ENCODE measurements at places on chromosomes 6 and 20.

DNA sequence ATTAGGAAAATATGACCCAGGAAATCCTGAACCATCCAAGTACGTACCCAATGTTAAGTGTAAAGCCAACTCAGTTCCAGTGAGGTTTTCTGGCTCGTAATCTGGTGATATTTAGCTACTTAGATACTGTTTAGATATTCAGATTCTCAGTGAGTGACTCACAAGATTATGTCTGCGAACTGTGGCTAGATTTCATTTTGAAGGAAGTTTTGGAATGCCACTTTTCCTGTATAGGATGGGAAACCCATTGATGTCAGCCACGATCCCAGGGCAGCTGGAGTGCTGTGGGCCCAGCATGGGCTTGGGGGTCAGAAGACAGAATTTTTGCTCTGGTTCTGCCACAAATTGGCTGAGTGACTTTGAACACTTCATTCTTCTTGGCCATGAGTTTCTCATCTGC, 76.3 kb downstream of the TMEM170B start:
- DNase-seq, result no peak

DNA sequence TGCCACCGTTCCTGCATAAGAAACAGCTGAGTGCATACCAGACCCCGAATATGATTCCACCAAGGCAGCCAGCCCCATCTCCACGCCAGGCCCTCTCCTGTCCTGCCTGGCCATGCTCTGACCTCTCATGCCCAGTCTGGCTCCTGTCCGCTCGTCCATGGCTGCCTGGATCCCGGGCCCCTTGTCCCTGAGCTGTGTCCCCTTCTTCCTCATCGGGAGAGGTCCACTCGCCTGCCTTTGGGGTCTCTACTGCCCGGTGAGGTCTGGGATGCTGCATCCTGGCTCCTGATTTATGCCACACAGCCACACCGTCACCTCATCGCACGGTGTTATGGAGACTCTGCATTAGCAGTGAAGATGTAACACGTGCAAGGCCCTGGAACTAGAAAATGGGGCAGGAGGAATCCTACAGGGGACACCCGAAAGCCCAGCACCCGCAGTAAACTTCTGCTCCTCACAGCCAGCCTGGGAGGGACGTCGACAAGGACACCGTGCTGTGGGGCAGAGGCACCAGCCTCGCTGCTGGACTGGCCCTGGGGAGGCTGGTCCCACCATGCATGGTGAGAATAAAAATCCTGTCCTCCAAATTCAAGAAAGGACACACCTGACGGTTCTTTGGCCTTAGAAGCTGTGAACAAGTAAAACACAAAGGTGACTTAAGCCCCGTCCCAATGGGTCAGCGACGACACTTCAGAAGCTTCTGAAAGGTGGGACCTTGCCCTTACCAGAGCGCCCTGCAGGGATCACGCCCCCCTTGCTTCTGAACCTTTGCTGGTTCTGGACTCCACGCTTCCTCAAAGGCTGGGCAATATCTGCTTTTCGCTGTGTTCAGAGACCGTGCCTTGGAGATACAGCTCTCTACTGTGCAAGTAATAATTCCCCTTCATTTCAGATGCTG, 103.0 kb downstream of the DLL1 start:
- no peak for DNase-seq

DNA sequence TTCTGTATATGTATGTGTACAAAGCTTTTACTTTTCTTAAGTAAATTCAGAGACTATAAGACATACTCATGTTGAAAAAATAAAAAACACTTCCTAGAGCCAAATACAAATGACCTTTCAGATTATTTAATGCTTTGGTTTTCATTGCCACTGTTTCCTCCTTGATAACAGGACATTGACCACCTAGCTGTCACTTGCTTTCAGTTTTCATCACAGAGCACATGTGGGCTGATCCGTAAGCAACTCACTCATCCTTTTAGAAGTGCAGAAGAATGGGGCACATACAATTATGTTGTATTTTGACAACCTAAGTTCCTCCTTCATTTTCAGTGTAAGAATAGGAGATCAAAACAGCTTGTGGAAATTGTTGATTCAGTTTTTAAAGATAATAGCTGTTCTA, 6.2 kb downstream of the ZBTB2 start:
- no peak for DNase-seq

DNA sequence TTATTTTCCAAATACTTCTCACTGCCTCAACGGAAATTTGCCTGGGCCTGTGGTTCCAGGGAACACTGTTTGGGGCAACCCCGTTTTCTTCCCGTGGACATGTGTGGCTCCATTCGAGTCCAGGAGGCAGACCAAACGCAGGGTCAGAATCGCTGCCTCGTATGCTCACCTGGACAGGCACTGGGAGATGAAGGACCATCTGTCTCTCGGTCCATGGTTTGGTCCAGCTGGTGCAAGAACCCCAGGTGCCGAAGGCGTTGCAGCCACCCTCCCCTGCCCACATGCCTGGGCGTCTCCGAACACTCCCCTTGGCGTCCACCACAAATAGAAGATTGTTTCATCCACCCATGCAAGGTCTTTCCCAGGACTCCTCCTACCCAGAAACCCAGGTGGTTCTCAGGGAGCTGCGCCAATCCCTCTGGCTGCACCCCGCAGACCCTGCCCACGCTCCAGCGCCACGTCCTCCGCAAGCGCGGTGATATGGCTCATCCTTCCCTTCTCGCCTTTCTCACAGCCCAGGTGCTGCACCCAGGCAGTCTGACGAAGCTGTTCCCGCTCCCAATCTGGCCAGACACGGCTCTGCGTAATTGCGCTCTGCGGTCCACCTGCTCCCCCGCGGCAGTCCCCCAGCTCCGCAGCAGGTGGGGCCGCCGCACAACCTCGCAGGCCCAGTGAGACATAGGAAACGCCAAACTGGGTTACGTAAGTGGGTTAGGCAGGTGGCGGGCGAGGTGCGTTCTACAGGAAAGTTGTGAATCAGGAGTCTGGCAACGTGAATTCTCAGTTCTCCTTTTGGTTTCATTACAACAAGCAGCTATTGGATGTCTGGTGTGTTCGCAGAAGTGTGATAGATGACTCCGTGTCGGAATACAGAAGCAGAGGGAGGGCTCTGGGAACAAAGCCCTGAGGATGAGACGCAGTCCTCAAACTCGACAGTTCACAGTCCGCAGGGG, 146.2 kb upstream of the ECI2 start:
- peak; percentile 48 for DNase-seq

- no peak for DNase-seq
Observed at GRCh38 chr6:126628125-126628524, 288.2 kb downstream of the CENPW start.

GRCh38 chr20:20396794-20397193, 28.9 kb downstream of the INSM1 start:
- DNase-seq, result no peak

DNA sequence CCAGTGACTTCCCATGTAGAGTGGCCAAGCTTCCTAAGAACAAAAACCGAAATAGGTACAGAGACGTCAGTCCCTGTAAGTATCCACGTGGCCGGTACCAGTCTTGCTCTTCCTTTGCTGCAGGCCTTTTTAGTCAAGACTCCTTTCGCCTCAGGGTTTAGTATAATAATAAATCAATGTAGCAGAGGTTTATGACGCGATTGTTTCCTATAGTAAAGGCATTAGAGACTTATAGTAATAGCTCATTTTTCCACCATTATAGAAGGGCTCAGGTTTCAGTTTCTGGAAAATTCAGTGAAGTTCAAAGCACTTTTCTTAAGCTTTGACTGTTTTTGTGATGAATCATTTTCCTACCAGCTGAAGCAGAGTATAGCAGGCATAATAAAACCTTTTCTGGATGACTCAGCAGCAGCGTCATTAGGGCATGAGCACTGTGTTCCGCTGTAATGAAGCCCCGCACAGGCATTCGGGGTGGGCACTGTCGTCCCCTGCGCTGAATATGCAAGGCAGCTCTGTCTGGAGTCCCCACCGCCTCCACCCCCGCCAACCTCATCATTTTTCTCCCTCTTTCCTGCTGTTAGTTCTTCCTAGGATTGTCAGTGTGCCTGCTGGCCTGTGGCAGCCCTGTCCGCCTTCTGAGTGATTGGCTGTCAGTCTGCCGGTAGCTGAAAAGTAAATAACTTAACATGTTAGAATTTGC, 51.3 kb downstream of the PTPN1 start:
- peak; percentile 72 for DNase-seq

DNA sequence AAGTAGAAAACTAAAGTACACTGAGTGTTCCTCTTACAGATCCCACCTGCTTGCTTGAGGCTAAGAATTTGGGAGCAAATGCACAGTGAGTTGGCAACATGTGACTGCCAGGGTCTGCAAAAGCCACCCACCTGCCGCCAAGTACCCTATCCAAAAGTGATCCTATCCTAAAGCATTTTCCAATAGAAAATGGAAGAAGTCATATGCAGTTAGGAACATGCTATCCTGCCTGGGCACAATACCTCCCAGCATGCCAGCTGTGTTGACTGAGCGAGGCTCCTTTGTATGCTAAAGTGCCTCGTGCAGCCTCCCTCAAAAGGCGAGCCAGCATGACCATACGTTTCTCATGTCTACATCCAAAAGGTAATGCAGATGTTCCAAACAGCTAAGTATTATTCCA, 52.7 kb downstream of the TRAF3IP2 start:
- no peak for DNase-seq

DNA sequence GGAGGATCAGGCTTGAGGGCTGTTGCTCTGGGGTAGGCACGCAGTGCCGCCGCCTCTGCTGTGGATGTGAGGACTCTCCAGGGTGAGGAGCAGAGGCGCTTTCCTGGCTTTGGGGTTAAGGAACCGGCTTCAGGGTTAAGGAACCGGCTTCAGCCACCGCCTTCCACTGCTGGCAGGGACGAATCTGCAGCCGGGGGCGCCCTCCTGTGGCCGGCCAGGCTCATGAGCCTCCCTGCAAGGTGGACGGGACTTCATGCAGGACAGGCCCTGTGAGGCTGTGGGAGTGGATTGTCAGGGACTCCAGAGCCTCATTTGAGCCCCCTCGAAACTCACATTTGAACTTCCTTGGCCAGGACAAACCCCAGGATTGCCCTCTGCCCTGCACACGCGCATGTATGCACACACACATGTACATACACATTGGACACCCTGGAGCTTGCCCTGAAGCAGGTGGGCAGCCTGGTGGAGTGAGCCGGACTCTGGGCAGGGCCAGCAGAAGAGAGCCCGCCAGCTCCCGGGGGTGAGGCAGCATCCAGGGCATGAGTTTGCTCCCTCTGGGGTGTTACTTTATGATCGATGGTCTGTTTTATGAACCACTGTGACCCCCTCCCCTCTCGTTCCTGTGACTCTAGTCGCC, 146.9 kb downstream of the PHACTR3 start:
- peak; percentile 87 for DNase-seq

DNA sequence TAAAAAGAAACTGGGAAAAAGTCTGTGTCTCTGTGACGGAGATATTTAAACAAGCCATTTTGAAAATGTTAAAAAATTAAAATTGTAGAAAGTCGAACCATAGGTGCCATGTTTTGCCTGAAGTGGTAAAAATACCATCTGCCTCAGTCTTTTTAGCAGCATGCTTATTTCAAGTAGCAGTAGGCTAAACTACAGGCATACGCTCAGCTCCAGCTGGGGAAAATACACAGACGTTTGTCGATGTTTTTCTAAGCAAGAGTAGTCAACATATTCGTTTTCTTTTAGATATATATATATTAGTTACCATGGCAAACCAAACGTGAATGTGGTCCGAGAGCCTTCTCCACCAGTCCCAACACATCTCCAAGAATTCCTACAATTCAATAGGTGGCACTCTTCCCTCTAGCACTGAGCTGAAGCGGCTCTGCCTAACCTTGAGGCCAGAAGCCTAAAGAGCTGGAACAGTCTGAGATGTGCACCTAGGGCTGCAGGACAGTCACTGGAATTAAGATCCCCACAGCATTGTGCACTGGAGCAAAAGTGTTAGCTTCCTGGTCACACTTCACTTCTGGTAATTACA, 70.2 kb upstream of the BEND3 start:
- peak; percentile 63 for DNase-seq

GRCh38 chr6:130526466-130526865, 160.6 kb downstream of the TMEM200A start:
- no peak for DNase-seq

- no peak for DNase-seq
Observed at GRCh38 chr6:72267470-72267869, 354.4 kb upstream of the KCNQ5 start.

- DNase-seq, result no peak
Observed at GRCh38 chr6:111231090-111231459, 143.8 kb downstream of the SLC16A10 start.

- no peak for DNase-seq
Observed at GRCh38 chr6:159760602-159761057, 1.2 kb upstream of the ACAT2 start.

GRCh38 chr6:112839525-112839961, 492.4 kb downstream of the RFPL4B start:
- no peak for DNase-seq

DNA sequence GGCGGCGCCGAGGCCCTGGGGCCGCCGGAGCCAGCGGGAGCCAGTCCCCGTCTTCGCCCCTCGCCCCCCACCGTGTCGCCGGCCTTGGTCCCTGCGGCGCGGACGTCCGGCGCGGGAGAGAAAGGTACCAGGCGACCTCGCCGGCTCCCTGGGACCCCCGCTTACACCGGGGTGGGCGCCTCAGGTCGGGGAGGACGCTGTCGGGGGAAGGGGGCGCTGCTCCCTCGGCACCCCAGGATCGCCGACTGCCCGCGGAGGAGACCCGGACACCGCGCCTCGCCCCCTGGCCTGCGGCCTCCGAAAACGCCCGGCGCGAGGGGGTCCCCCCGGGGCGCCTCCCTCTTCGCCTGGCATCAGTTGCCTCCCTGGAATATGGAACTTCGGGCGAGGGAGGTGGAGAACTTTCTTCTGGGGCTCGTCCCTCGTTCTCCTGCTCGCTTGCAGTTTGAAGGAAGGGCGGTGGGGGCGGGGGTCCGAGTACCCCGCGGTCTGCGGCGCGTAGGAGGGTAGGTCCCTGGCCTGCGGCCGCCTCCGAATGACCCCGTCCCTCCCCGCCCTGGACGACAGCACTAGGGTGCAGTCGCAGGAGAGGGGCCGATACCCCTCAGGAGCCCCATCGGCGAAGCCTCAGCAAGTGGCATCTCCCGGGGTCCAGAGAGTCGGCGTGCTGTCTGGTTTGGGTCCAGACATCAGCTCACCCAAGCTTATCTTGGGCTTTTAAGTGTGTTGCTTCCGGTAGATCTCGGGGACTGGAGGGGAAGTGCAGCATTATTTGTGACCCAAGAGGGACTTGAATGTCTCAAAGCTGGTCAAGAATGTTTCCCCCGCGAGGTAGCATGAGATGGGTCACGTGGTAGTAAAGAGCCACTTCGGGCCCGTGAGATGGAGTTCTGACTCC, 549 bp downstream of the ANKRD6 start:
- DNase-seq, result peak; percentile 16

DNA sequence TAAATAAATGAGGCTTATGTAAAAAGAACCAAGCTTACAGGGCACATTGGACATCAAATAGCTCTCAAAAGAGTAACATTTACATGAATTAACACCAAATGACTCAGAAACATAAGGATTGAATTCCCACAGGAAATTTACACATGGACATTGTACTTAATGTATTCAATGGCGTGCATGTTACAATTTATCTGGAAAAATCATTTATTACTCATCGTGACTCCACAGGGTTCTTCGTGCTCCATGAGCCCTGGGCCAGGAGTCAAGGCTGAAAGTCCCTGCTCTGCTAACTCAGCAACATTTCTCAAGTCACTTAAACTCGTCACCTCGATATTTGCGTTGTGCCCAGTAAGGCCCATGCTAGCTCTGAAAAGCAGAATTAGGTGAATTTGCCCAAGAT, 158.5 kb downstream of the PHACTR1 start:
- DNase-seq, result no peak

GRCh38 chr20:57901526-57901925, 191.7 kb upstream of the PMEPA1 start:
- DNase-seq, result no peak

All from Ammon's horn (tissue), 1 donor.